Transverse colon (tissue), 4 donors: ENCODE measurements at places on chromosomes 1 and 21.
A peak's percentile ranks its signal among the peaks of the same experiment; 100 is the strongest.

DNA sequence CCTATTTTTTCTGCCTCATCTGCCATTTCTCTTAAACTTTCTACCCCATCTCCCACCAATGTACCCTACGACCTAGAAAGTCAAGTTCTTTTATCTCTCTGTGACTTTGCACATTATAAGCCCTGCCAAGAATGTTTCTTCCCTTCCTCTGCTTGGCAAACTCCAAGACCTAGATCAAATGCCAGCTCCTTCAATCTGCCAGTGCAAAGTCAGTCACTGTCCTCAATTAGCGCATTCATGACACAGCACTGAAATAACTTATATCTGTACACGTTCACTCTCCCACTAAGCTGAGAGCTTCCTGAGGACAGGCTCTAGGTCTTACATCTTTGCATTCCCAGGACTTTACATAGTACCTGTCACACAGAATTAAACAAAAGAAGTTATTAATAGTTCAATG, 21.4 kb upstream of the LSM10 start:
- DNase-seq = no peak

DNA sequence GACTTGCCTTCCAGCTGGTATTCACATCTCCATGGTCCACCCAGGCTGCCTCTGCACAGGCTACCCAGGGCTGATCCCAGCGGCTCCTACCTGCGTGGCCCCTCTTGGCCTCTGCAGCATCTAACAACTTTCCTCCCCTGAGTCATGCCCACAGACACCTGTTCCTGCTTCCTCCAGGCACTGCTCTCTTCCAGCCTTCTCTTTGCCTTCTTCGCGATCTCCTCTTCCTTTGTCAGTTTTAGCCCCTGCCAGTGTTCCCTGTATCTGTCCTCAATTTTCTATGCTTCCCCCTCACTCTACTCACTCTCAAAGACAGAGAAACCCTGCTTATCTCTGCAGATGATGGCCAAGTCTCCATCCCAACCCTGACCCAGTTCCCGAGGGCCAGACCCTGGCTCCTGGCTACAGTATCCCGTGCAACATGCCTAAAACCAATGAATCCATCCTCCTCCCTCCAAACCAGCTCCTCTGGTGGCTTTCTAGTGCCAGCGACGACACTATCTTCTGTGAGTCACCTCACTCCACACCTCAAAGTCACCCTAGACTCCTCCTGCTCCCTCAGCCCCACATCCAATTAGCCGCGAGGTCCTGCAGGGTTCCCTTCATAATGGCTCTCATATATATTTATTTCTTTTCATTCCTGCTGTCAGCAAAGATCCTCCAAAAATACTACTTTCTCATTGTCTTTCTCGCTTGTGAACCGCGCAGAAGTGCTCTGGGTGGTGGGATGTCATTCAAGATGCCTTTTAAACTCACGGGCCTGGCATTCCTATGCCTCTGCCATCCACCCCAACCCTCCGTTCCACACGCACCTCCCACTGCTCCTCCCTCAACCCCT, 259.2 kb downstream of the TOMM20 start:
- DNase-seq = no peak

DNA sequence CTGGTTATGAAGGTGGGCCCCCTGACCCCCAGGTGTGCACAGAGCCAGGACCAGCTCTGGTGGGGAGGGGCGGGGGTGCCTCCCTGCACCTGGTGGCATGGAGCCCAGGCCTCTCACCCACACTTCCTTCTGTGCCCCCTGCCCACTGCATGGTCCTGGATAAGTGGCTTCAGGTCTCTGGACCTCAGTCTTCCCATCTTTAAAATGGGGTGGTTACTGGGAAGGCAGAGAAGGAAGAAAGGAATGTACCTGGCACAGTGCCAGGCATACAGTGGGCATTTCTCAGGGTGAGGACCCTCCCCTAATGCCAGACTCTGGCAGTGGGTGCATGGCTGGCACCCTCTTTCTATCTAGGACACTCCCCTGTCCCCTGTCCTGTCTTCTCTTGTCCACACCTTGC, 7.5 kb downstream of the CLCNKA start:
- no peak for DNase-seq

DNA sequence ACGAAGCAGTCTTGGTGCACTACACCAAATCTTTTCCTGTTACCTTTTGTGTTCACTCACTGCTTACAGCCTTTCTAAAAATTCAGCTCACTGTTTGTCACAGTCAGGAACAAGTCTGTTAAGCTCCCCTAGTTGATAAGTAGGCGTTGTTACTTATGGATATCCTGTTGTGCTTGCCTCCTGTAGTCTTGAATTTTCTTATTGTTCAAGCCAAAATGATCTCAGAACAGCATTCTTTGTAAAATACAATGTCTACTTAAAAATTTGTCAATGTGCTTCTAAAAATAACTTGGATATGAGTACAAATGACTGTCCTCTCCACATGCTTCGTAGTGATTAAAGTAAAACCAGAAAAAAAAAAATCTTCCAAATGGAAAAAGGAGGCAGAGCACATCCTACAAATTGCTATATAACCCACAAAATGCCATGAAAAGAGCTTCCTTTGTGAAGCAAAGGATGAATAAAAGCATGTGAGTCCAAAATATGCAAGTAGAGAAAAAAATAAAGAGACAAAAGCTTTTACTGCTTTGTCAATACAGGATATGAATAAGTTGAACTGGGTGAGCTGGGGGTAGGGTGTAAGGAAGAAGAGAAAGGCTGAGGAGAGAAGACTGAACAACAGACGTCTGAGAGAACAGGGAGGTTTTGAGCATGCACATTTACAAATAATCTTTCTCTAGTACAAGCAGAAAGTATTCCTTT, 228.9 kb upstream of the ADGRL4 start:
- no peak for DNase-seq

- DNase-seq = no peak
These were observed 68.9 kb upstream of the TSPAN2 start for GRCh38 chr1:115158181-115158580.

DNA sequence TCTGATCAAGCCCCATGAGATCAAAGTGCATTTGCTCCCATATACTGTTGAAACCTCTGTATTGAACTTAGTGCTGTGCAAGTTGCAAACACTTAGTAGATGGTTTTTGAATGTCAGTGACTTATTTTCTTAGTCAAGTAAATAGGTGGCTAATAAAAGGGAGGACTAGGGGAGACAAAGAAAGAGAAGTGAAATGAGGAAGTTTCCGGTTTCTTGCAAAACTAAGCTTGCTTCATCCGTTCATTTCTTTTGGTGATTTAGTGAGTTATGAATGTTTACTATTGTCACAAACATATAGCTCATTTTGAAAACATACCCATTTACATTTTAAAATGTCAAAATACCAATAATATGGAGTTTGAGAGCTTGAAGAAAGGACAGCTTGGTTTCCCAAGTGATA, 23.0 kb downstream of the ADAMTS5 start:
- no peak for DNase-seq

- peak; percentile 96 for DNase-seq
These were observed at the start of gene IRF6 for GRCh38 chr1:209805875-209806760. IRF6 (minus strand) TSS chr1:209806142; CDS start chr1:209801413, 4,729 bp downstream.

- DNase-seq = no peak
These were observed 708 bp downstream of the CHRNB2 start for GRCh38 chr1:154568157-154568815.

DNA sequence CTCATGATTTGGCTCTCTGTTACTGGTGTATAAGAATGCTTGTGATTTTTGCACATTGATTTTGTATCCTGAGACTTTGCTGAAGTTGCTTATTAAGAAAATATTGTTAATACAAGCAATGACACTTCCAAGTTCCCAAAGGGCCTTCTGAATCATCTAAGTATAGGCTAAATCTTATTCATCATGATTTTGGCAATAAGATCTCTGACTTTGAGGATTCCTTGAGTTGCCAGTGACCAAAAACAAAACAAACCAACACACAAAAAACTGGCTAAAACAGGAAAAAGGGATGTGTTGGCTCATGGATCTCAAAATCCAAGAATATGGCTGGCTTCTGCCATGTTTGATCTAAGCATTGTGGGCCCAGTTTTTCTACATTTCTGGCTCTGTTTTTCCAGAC, 163.4 kb downstream of the HHIPL2 start:
- DNase-seq = no peak

GRCh38 chr1:13751458-13751871, 51.5 kb downstream of the PRDM2 start:
- DNase-seq = no peak

DNA sequence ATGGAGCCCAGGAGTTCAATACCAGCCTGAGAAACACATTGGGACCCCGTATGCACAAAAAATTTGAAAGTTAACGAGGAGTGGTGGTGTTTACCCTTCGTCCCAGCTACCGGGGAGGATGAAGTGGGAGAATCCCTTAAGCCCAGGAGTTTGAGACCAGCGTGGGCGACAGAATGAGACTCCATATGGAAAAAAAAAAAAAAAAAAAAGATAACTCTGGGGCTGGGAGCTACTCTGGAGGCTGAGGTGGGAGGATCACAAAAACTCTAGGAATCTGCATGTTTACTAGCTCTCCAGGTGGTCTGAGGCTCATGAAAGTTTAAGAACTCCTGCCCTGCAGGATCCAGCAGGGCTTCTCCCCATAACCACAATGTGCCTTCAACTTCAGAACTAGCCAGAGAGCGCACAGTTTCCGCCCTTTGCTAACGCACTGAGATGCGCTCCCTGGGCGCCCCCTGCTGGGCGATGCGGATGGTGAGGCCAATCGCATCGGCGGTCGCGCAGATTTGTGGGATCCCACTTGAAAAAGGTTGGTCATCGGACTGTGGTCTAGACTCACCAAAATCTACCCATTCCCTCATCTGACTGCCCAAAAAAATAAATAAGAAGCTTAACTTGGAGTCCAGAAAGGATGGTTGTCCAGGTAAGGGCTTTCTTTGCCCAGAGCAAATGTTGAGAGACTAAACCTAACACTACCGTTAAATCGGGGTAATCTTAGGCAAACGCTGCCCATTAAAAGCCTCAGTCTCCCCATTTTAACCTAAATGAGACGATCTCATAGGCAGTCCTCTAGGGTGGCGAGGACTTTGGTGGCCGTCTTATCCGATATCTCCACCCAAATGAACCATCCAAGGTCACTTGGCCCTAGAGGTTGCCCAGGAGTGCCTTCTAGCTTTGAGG, 8.8 kb downstream of the ZNF683 start:
- peak; percentile 85 for DNase-seq

GRCh38 chr1:6163191-6163972, 16.7 kb downstream of the CHD5 start:
- DNase-seq = no peak

DNA sequence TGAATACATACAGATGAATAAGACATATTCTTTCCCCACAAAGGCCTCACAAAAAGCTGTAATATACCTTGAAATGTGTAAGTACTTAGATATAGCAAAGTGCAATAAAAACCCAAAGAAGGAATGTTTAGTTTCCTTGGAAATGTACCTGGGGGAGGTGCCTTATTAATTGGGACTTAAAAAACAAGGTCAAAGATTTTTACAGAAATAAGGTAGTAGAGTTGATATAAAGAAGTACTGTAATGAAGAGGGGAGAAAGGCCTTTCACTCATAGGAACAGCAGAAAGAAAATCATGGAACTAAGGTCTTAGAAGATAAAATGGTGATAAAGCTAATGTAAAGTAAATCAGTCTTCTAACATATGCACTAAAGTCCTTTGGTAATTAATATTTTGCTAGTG, 153.9 kb upstream of the B3GALT2 start:
- DNase-seq = no peak

DNA sequence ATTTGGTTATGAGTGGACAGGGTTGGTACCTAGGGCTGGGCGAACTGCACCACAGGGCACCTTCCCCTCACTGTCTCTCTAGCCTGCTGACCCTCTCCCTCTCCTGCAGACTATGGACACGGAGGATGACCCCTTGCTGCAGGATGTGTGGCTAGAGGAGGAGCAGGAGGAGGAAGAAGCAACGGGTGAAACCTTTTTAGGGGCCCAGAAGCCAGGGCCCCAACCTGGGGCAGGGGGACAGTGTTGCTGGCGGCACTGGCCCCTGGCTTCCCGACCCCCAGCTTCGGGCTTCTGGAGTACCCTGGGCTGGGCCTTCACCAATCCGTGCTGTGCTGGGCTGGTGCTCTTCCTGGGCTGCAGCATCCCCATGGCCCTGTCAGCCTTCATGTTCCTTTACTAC, 21.9 kb downstream of the DISP3 start:
- DNase-seq = no peak

DNA sequence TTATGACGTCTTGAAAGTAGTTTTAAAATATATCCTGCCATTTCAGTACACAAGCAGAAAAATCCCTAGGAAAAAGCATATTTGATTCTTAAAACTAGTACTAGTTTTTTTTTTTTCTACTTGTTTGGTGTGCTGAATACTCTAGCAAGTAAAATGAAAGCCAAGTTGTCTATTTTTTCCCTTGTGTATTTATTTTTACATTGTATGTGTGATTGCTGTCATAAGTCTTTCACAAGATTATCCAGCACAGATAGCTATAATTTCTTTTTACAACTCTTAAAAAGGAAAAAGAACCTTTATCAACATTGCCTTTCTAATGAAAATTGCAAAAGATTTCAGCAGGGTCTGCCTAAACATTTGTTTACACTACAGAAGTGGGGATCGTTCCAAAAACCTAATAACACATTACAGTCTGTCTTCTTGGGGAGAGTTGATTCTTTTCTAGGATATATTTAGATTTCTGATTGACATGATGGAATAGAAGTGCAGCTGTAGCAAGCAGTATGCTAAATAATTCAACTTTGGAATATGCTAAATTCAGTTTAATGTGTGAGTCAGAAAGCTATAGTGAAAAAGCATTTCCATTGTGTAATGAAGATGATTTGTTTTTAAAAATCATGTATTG, 2.5 kb downstream of the DR1 start:
- no peak for DNase-seq

DNA sequence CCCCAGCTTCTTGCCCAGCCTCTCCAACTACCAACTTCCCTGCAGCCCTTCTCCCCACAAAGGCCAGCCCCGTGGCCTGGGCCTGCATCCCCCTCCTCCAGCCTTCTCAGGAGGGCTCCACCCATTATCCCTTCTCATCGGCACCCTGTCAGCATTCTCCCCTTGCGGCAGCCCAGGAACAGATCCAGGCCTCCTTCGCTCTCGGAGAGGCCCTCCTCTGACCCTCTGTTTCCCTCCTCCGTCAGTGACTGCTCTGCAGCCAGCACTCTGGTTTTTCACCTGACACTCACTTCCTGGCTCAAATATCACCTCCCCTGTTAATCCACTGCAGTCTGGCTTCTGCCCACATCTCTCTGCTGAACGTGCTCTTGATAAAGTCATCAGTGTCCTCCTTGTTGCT, 17.5 kb downstream of the ADGRB2 start:
- no peak for DNase-seq

DNA sequence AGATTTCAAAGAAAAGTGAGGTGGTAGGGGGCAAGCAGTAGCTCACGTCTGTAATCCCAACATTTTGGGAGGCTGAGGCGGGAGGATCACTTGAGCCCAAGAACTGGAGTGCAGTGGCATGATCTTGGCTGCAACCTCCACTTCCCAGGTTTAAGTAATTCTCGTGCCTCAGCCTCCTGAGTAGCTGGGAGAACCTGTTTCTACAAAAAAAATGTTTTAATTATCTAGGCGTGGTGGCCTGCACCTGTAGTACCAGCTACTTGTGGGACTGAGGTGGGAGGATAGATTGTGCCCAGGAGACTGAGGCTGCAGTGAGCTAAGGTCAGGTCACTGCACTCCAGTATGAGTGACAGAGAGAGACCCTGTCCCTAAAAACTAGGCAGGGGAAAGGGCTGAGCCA, 2.6 kb upstream of the TSPAN1 start:
- DNase-seq = no peak

- no peak for DNase-seq
These were observed 6.4 kb upstream of the ERI3 start for GRCh38 chr1:44361478-44361877.
